ENCODE measurements at places on chromosomes 1 and 21.

DNA sequence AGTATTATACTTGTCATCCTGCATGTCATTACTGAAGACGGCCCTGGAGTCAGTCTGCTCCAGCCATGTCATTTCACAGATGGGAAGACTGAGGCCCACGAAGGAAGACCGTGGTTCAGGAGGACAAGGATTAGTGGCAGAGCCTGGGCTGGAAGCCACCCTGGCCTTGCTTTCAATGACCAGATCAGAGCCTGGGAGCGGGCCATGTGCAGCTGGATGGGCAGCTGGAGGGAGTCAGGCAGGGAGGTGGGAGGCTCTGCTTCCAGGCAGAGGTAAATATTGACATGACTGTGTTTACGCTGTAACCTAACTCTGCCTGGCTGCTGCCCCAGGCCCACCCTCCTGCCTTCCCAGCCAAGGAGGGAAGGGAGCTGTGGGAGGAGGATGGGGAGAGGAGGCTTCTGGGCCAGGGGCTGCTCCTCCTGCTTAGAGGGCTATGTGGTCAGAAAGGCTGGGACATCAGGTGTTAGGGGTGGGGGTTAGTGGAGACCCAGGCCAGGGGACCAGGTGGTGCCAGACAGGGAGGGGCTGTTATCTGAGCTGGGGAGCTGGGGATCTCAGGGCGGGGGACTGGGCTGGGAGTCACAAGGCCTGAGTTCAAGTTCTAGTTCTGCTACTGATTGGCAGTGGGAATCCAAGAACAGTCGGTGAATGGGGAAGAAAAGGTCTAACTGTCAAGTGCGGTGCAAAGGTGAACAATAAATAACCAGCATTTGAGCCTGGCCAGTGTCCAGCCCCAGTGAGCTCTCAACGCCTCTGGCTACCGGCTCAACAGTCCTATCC lies 48.5 kb upstream of the ECE1 start:
- no peak for DNase-seq

DNA sequence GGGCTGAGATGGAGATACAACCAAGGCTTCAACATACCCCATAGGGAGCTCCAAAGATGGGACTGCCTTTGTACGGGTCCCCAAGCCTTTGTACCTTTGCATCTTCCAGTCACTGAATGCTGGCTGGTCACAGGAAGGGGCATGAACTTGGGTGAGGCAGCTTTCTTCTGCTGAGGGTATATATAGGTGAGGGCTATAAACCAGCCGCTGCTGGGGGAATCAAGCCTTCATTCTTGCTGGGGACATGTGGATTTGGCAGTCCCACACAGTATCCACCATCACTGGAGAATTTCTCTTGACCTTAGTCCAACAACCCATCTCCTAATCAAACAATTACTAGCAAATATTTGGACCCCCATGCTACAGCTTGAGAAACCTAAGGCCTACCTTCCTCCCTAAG lies 61.7 kb downstream of the CCDC185 start:
- DNase-seq = no peak

DNA sequence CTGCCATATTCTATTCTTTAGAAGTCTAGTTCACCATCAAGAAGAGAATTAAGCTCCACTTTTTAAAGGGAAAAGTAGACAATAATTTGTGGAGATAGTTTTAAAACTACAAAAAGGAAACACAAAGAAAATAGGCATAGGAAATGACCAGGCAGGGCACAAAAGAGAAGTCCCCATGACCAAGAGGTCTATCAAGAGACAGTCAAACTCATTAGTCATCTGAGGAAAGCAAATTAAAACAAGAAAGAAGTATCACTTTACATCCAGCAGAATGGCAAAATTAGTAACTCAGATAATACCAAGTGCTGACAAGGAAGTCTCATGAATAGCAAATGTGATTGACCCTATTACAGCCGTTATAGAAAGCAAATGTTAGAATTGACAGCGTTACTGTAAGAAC lies 243.7 kb upstream of the SNX7 start:
- no peak for DNase-seq

- DNase-seq = peak; percentile 47
Measured at GRCh38 chr21:38269576-38269936, 12.8 kb downstream of the KCNJ15 start.

DNA sequence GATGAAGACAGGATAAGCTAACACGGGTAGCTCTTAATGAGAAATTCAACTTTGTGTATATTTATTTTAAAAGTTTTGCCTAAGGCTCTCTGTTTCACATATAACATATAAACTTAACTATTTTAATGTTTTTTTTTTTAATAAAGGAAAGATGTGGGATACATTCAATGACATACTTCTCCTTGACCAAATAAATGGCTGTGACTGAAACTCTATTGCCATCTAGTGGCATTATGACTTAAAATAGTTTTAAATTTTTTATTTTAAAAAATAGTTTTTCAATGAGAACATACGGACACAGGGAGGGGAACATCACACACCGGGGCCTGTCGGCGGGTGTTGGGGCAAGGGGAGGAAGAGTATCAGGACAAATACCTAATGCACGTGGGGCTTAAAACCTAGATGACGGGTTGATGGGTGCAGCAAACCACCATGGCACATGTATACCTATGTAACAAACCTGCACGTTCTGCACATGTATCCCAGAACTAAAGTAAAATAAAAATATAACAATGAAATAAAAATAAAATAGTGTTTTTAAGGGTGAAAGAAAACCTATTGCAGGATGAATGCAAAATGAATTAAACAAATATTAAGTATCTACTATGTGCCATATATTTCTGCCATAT lies 83.4 kb downstream of the LYST start:
- DNase-seq = peak; percentile 73

DNA sequence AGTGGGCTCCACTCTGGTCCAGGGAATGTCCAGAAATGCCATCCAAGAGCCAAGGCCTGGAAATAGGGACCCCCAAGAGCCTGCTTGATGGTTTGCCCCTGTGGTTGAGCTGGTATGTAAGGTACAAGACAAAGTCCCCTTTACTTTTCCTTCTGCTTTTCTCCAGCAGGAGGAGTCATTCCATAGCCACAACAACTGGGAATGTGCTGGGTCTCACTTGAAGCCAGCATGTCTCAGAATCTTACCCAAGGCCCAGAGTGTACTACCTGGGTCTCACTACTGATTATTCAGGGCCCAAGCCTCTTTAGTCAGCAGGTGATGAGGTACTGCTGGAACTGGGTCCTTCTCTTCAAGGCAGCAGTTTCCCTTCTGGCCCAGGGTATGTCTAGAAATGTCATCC lies 62.1 kb upstream of the CD55 start:
- DNase-seq = peak; percentile 43

DNA sequence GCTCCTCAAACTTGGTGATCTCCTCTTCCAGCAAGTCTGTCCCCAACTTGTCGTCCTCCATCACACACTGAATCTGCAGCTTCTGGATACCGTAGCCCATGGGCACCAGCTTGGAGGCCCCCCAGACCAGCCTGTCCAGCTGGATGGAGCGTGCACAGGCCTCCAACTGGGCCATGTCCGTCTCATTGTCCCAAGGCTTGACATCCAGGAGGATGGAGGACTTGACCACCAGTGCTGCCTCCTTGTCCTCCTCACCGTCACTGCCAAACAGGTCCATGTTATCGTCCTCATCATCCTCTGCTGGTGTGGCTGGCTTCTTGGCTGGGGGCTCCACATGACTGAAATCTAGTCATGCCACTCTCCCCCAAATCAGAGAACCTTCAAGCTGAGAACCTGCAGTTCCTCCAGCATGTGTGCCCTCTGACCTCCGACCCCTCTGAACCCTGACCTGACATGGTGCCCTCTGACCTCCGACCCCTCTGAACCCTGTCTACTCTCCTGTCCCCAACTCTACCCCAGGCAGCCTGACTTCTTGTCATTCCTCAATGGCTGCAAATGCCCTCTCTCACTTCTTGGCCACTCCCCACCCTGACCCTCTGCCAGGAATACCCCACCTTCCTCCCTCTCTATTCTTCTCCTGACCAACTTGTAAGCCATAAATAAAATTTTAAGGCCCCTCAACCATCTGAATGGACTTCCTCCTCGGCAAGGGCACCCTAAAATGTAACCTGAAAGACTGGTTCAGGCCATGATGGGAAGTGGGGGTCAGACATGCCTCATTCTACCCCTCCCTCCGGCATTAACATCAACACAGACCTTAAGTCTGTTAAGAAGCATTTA lies 275.7 kb upstream of the C1orf174 start:
- no peak for DNase-seq

DNA sequence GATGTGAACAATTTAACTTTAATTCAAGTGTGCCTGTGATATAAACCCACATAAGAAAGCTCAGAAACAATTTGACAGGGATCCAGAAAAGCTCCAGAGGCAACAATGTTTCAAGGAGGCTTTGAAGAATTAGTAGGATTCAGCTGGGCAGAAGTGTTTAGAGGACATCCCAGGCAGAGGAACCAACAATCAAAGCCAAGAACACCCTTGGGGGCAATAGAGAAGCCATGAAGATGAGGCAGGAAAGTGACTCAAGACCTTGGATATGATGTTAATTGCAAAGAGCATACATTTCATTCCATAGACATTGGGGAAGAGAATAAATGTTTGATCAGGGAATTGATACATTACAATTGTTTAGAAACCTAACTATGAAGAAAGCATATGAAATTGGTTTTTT lies 280.3 kb downstream of the LTN1 start:
- peak; percentile 55 for DNase-seq

- DNase-seq = peak; percentile 18
Measured at GRCh38 chr1:233025157-233025556, 74.7 kb downstream of the NTPCR start.

- peak; percentile 65 for DNase-seq
Measured at GRCh38 chr1:50348449-50349241, 74.6 kb downstream of the DMRTA2 start.

GRCh38 chr21:34553151-34553952 lies 41.3 kb upstream of the KCNE1 start:
- peak; percentile 92 for DNase-seq

DNA sequence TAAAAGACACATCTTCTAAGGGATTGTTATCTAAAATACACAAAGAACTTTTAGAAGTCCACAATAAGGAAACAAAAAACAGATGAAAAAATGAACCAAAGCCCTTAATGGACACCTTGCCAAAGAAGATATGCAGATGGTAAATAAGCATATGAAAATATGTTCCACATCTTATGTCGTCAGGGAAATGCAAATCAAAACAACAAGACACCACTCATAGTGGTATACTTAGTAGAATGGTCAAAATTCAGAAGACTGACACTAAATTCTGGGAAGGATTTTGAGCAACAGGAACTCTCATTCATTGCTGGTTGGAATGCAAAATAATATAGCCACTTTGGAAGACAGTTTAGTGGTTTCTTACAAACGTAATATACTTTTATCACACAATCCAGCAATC lies 205.7 kb upstream of the ST6GALNAC5 start:
- DNase-seq = no peak

DNA sequence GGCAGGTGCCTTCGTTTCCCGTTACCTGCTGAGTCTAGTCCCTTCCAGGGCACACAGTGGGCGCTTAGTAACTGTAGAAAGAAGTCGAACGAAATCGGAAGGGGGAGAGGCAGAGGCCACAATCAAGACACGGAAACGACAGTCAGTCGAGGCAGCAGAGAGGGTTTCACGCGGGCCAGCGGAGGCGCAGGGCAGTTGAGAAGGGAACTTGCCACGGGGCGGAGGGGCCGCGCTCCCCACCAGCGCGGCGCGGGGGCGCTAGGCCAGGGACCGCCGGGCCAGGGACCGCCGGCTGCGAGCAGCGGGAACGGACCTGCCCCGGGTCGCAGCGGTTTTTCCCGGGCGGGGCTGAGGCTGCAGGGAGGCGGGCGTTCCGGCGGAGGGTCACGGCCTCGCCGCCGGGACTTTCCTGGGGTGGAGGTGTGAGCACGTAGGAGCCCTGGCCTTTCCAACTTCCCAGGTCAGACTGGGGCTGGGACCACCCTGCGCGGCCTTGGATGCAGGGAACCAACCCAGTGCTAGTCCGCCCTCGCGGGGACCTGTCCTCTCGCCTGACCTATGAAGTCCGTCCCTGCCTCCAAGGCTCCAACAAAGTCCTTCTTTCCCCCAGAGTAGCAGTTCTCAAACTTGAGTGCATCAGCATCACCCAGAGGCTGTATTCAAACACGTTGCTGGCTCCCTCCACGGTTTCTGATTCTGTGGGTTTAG lies 150.1 kb upstream of the FGGY start:
- DNase-seq = no peak

DNA sequence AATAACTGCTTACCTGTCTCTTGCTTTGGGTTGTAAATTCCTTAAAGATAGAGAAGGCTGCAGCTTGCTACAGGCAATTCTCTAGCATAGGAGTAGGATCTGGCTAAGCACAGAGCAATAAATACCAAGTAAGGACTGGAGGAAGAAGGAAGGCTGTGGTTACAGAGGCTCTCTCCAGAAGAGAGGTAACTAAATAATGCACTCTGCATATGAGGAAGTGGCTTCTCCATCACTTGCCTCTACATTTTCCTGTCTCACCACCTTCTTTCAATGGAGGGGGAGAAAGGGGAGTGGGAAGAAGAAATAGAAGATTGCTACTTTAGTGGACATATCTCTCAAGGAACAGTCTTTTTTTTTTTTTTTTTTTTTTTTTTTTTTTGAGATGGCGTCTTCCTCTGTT lies 60.9 kb upstream of the LAX1 start:
- no peak for DNase-seq

DNA sequence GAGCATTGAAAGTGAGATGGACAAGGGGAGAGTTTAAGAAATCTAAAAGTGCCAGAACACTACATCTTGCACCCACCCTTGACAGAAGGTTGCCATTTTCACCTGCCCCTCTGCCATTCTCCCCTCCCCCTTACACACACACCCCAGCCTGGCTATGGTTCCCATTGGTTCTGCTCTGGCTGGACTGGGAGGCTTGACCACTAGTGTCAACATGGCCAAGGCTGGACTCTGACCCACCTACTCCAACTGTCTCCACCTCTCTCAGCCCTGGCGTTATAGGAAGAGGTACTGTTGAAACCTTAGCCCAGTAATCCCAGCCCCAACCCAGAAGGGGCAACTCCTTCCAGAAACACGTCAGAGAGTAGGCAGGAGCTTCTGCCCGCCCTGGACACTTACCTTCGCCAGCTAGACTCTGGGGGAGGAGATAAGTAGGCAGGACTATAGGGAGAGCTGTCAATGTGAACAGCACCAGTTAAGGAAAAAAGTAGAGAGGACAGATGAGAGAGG lies 4.5 kb downstream of the CRTC2 start:
- no peak for DNase-seq
